ENCODE measurements at places on chromosomes 2 and 18.

- no peak for DNase-seq
Measured at GRCh38 chr2:152071092-152071491, 27.8 kb downstream of the CACNB4 start.

DNA sequence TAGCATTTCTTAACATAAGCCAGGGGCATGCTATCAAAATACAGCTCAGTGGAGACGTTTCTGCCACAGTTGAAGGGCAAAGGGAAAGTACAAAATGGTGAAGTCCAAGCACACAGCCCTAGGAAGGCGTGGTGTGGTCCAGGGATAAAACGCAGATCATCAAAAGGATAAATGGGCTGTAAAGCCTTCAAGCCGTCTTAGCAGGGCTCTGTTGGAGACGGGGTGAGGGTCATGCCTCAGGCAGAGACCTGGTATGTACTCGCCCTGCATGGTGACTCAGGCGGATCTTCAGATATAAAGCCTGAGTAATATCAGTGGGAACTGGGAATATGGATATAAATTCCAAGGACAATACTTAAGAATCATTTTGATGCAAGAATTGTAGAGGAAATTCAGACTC, 61.2 kb downstream of the NGEF start:
- no peak for DNase-seq

- no peak for DNase-seq
Measured at GRCh38 chr18:24818441-24818840, 358.0 kb downstream of the HRH4 start.

- DNase-seq = no peak
Measured at GRCh38 chr2:26845021-26845420, 2.9 kb upstream of the DPYSL5 start.

DNA sequence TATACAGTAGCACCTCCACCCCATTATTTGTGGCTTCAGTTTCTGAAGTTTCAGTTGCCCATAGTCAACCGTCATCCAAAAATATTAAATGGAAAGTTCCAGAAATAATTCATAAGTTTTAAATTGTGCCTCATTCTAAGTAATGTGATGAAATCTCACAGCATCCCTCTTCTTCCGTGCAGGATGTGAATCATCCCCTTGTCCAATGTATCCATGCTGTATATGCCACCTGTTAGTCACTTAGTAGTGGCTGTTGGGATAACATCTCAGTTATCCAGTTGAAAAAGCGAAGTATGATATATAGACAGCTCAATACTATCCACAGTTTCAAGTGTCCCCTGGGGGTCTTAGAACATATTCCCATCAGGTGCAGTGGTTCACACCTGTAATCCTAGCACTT, 119.1 kb upstream of the OTX1 start:
- no peak for DNase-seq

- no peak for DNase-seq
Measured at GRCh38 chr2:33890686-33891085, 291.6 kb upstream of the FAM98A start.

DNA sequence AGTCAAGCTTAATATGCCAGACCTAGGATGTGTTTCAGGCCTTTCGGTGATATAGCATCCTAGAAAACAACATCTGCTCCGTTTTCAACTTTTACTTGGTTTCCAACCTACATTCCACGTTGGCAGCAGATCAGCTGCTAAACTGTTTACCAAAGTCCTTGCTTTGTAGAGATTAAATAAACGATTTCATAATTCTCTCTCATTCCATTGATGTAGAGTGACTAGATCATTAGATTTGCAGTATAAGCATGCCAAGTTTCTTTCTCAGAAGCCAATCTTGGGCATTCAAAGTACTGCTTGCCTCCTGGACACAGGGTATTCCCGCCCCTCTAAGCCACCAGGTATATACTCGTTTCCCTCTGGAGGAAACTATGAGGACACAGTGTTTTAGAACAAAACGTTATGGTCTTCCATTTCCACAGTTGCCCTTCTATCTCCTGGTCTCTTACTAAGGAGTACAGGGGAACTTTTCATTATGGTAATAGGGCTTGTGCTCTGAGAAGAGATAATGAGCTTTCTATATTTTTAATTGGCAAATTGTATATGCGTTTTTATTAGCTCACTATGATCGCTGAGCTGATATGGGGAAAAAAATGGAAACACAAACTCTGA, 10.5 kb upstream of the INSIG2 start:
- DNase-seq = no peak

DNA sequence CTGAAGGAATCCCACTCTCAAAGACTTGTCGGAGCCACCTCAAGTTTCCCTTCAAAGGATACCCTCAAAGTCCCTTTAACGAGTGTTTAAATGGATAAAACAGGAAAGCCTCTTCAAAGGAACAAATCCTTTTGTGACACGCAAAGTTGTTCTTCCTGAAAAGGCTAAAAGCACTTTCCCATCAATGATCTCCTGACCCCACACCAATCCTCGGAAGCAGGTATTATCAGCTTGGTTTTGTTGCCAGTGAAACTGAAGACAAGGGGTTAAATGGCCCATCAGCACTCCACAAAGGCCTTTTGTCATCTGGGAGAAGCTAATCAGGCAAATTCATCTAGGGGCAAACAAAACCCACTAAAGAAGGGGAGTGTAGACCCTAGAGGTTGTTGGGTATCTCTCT, 418.0 kb upstream of the ID2 start:
- no peak for DNase-seq

DNA sequence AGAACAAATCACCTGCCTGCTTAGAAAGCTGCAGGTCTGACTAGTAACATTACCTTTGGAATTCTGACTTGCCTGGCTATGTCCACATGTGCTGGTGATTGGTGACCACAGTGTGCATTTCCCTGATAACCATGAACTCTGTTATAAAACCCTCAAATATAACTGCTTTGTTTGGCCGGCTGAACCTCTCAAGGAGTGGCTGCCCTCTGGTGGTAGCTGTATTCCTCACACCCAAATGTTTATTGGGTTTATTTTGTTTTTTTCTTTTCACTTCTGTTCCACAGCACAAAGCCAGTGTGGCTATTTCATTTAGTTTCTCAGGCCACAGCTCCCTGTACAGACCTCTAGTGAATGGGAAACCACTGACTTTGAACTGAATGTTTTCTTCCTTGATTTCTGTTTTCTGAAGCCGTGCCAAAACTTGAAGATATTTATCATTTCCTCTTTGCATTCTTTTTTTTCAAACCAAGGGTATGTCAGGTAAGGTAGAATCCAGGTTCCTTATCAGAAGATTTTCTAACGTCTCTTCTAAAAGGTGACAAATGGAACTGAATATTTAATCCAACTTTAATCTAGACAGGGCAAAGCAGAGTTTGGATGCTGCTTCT, 549.0 kb upstream of the VRK2 start:
- DNase-seq = no peak

DNA sequence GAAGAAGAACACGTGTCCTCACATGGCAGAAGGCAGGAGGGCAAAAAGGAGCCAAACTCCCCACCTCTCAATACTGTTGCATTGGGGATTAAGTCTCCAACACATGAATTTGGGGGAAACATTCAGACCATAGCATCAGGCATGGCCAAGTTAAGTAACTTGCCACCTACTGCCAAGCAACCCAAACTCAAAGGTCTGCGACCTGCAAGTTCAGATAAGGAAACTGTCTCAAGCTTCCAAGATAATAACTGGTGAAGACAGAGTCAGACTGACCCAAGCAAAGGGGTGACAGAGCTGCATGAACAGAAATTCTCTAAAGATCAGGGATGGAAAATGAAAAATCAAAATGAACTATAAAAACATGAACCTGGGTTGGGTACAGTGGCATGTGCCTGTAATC, 188.7 kb upstream of the SIX3 start:
- DNase-seq = no peak

- DNase-seq = no peak
Measured at GRCh38 chr2:168097431-168097830, 150.0 kb downstream of the STK39 start.

DNA sequence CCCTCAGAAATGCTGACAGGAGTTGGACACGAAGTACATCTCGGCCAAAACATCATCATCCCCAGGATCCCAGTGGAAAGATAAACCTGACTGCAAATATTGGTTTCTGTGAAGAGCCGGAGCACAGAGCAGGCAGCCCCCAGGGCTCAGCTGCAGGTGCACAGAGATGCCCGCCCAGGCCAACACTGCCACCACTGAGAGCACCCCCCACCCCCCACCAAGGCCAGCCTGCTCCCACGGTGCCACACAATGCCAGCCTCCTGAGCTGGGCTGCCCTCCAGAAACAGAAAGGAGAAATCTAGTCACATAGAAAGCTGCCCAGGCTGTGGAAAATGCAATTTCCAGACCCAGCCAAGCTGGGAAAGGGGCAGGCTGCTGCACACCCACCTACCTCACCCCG, 71.7 kb downstream of the GALNT14 start:
- DNase-seq = no peak

DNA sequence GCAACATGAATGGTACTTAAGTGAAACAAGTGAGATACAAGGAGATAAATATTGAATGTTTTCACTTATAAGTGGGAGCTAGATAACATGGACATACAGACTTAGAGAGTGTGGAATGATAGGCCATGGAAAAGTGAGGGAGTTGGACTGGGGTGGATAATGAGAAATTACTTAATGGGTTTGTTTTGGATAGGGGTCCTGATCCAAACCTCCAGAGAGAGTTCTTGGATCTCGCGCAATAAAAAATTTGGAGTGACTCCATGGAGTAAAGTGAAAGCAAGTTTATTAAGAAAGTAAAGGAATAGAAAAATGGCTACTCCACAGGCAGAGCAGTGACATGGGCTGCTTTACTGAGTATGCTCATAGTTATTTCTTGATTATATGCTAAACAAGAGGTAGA, 508.9 kb downstream of the CNTNAP5 start:
- no peak for DNase-seq

DNA sequence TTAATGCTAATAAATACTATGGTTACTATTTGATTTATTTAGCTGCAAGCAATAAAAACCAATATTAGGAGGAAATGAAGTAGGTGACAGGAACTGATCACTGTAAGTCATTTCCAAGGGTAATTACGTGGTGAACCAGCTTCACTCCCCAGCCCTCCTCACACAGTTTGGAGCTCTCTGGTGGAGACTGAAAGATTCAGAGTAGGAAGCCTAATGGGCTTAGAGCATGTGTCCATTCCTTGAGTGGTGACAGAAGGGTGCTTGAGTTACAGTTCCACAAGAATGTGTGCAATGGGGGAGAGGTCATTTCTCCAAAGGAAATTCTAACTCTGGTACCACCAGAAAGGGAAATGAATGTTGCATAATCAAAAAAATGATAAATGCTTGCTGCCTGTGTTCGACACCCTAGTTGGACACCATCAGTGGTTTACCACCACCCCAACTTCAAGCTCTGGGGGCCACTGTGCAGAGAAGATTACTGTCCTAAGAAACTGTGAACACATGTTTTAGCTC, 285.1 kb upstream of the MMADHC start:
- DNase-seq = no peak

GRCh38 chr2:209671020-209671680, 100.5 kb upstream of the UNC80 start:
- DNase-seq = no peak

- DNase-seq = no peak
Measured at GRCh38 chr18:32049393-32050171, 31.0 kb downstream of the RNF125 start.

- DNase-seq = no peak
Measured at GRCh38 chr2:181859123-181859522, 32.4 kb upstream of the ITPRID2 start.

- DNase-seq = no peak
Measured at GRCh38 chr2:202196727-202197126, 41.7 kb downstream of the SUMO1 start.

- no peak for DNase-seq
Measured at GRCh38 chr18:31301201-31301655, 16.7 kb upstream of the DSG1 start.

- no peak for DNase-seq
Measured at GRCh38 chr2:176137906-176138305, 8.4 kb downstream of the HOXD8 start.

GRCh38 chr2:14120376-14120775, 512.1 kb upstream of the LRATD1 start:
- DNase-seq = no peak

- peak; percentile 56 for DNase-seq
Measured at GRCh38 chr2:25951071-25951547, 31.2 kb downstream of the KIF3C start.

DNA sequence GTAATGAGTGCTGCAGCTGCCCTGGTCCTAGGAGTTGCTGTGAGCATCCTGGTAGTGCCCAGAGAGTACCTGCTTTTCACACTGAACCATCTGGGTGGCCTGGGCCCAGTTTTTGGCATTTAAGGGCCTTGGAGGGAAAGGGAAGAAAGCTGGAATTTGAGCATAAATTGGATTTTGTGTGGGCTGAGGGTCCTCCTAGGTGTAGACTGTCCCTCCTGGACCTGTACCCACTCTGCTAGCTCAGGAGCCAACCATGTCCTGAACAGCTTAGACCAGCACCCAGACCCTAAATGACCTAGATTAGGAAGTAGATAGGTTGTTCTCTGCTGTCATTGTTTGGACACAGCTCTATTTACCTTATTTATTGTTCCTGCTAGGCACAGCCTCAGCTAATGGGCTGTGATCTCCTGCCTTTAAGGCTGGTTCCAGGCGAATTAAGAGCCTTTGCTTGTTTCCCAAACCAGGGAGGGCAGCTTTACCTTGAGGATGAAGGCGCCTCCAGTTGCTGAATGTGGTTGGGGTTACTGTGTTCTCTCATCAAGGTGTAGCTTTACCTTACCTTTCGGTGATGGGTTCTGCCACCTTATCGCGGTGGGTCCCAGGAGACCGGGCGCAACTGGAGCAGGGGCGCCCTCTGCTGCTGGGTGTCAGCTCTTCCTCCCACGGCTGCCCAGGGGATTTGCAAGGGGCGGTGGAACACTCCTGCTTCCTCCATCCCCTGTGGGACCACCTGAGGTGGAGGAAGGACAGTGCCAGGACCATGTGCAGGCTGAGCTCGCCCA, 34.4 kb downstream of the ITGA6 start:
- peak; percentile 77 for DNase-seq

DNA sequence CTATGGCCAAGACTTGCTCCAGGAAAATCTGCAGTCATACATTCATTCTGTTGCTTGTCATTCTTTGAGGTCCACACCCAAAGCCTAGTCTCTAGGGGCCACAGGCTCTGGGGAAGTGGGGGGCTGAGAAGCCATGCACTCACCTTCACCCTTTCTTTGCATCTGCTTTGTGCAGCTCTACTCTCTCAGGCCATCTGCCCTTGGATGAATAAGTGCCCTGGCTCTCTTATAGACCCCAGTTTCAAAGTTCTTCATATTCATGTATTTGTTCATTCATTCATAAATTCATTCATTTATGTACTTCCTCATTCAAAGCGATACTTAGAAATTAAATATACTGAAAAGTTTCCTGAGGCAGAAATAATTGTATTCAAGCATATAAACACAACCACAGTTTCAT, 130.3 kb upstream of the FAM98A start:
- no peak for DNase-seq

GRCh38 chr2:112699984-112700667, 20.7 kb upstream of the NT5DC4 start:
- DNase-seq = no peak

Data from activated naive CD4-positive, alpha-beta T cell (primary cell).